ENCODE measurements at places on chromosomes 16 and 17.

- no peak for DNase-seq
Observed at GRCh38 chr17:78141437-78142118, 4.6 kb upstream of the C17orf99 start.

- no peak for DNase-seq
Observed at GRCh38 chr17:44601539-44601938, 44.3 kb downstream of the FZD2 start.

GRCh38 chr17:47210779-47211178 lies 1.6 kb downstream of the MYL4 start:
- no peak for DNase-seq

DNA sequence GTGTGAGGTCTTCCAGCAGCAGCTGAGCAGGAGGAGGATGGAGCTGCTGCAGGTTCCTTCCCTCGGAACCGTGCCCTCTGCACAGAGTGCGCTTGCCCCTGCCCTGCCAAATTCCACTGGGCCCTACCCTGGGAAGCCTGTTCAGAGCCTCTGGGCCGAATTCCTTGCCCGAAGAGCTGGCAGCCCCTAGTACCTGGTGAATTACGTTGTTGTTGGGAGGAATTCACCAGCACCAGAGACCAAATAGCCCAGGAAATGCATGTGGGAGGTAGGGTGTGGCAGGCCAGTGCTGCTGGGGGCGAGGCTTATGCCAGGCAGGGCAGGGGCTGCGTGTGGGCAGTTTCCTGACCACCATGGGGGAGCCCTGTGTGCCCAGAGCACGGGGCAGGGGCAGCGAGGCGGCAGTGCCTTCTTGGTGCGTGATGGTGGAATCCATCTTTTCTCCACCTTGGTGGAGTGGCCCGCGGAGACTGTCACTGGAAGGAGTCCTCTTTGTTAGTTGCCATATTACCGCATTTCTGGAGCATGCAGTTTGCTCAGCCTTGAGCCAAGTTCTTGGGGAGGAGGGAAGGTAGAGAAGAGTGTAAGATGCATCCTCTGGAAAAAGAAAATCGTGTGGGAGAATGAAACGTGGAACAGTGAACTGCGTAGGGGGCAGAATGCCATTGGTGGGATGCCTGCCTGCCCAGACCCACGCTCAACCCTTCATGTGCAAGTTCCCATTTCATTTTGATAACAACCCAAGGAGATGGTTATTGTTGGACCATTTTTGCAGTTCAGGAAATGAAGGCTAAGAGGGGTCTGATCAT lies 2.3 kb downstream of the MRC2 start:
- no peak for DNase-seq

DNA sequence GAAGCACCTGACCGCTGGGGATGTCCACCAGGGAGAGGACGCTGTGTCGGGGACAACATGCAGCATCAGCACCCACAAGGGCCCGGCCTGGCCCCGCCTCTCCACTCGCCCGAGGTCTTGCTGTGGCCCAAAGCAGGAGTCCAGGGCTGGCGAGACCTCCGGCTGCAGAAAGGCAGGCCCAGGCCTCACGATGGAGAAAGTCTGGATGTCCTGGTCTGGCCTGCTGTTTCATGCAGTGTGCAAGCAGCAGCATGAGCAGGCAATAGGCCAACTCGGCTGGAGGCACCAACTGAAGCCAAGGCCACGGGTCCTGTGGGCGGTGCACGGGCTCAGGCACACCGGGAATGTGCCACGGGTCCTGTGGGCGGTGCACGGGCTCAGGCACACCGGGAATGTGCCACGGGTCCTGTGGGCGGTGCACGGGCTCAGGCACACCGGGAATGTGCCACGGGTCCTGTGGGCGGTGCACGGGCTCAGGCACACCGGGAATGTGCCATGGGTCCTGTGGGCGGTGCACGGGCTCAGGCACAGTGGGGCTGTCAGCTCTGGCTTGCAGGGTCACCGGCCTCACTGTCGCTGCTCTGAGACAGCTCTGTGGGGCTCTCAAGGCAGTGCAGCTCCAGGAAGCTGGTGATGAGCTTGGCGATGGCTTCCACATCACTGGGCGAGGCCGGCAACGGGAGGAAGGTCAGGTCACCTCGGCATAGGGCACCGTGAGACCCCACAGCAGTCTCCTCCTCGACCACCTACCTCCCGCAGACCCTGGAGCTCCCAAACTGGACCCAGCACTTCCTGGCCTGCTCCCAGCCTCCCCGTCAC lies 6.9 kb downstream of the CYBC1 start:
- DNase-seq = no peak

DNA sequence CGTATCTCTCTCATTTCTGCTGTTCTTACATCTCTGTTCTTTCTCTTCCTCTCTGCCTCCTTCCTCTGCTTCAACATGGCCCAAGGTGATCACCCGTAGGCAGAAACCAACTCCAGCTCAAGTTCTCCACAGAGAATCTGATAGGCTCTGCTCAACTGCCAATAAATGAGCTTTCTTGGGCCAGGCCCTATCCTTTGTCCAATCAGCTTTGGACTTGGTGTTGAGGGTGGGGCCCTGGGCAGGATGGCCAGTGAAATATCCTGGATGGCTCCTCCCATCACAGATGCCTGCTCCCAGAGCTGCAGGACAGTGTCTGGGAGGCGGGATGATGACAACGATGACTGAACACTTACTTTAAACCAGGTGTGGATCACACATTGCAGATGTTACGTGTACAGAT lies 17.4 kb upstream of the BRD7 start:
- no peak for DNase-seq

GRCh38 chr16:87068762-87069150 lies 248.4 kb downstream of the C16orf95 start:
- no peak for DNase-seq

DNA sequence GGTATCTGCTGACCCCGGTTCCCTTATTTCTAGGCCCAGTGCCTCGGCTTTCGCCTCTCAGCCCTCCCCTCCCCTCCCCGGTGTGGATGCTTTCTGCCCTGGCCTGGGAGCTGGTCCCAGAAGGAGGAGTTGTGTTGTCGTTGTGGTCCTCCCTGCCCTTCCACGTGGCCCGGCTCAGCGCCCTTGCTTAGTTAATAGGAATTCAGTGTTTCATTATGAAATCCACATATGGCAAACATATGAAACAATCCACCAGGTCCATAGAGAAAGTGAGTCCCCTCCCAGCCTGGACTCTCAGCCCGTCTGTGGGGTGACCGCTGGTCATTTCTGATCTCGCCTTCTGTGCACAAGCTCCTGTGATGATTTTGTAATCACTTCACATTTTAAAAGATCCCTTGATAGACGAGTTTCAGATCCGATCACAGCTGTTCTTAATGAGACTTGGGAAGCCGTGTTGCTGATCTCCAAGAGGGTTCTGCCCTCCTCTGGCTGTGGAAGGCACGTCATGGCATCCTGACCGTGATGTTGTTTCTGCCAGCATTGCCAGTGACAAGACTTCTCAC lies 112.1 kb downstream of the BANP start:
- no peak for DNase-seq

DNA sequence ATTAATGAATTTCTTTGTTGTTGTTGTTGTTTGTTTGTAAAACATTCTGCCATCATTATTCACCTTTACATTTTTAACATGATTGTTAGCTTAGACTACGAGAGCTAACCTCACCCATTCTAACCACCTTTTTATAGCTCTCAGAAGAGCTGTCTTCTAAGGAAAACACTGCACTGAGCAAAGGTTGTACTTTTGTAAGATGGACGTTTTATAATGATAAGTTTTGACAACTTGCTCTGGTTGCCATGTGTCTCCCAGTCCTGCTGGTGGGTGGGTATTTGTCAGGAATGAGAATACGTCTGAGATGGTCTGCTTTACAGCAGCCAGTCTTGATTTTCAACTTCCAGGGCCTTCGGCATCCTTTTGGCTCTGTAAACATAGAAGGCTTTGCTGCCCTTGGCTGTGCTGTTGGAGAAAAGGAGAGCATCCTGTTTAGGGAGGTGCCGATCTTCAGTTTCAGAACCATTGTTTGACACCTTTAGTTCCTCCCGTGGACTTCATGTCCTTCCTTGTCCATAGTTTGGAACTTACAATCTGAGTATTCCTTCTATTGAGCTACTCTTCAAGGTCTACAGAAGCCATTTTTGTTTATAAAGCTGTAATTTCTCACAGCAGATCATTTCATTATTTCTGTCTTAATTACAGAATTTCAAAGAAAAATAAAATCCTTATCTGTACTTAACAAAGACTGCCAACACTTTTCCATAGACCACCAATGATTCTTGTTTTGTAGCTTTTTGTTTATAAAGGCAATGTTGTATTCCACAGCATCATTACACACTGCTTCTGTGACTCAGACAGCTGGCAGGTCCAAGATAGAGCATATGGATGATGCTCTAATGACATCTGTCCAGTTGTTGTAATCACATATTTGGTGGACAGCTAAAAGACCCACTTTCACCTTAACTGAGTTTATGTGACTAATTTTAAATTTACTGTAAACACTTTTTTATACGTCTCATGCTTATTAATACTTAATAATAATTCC lies 270.1 kb upstream of the TBX2 start:
- no peak for DNase-seq

- DNase-seq = no peak
Observed at GRCh38 chr17:81491761-81492160, 20.8 kb downstream of the ACTG1 start.

DNA sequence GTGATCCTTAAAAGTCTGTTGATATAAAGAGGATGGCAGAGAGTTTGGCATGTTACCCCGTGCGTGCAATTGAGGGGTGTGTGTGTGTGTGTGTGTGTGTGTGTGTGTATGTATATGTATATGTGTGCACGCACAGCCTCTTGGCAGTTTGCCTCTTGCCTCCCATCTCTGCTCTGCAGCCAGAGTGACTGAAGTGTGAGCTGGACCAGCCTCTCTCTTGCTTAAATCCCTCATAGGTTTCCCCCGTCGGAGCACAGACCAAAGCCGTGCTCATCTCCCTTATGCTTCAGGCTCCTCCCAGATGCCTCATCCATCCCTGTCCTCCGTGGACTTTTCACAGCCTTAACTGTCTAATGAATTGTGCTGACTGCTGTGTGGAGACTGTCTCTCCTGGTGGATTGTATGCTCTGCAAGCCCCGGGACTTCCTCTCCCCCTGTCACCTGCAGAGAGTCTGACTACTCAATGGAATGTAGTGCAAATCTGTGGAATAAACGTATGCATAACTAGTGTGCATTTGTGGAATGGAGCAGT lies 413.5 kb downstream of the CPPED1 start:
- DNase-seq = no peak

DNA sequence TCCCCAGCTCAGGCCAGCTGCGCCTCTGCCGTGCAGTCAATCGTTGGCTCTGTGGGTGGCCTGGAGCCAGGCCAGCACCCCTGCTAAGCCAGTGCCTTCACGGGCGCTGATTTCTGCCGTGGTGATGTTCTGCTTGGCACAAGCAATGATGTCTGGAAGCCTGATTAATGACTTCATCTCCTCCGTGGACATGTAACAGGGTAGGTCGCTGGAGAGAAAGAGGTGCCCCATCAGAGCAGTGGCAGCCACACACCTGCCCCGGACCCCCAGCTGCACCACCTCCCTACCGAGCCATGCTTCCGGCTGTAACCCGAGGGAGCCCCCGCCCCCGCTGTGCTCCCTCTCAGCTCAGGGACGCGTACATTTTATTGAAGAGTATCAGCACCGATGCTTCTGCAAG lies 1.9 kb downstream of the ARL16 start:
- no peak for DNase-seq

DNA sequence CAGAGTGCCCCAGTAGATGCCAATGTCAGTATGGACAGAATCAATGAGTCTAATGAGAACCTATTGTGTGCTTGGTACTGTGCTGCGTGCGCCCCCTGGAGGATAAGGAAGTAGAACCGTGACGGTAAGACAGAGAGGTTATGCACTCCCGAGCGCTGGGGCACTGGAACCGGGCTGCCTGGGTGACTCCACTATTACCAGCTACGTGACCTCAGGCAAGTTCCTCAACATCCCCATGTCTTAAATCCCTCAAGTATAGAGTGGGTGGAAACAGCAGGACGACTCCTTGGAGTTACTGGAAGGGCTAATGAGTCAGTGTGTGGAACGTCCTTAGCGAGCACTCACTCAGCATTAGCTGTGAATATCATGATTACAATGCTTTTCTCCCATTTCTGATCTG lies 16.2 kb downstream of the CHST4 start:
- no peak for DNase-seq

DNA sequence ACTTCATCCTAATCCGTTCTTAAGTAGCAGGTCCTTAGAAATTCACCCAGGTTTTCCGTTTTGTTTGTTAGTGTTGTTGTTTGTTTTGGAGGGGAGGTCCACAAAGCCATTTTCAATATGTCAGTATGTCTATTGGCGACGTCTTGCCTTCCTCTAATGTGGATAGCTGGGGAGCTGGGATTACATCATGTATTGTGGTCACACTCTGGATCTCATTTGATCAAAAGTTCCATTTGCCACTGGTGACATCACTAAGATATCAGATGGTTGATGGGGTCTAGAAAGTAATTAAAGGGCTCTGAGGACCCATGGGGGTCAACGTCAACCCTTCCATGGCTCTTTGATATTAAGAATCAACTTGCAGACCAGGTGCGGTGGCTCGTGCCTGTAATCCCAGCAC lies 2.7 kb upstream of the EPN3 start:
- no peak for DNase-seq

- DNase-seq = no peak
Observed at GRCh38 chr17:57555636-57556175, 189.4 kb downstream of the CCDC182 start.

GRCh38 chr17:74769266-74769855 lies 6.8 kb downstream of the NAT9 start:
- no peak for DNase-seq

DNA sequence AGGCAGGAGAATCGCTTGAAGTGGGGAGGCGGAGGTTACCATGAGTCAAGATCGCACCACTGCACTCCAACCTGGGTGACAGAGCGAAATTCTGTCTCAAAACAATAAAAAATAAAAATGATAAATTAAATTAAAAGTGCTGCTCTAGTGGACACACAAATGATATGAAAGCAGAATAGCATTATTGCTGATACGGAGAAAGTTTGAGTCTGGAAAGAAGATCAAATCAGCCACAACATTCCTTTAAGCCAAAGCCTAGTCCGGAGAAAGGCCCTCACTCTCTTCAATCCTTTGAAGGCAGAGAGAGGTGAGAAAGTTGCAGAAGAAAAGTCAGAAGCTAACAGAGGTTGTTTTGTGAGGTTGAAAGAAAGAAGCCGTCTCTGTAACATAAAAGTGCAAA lies 15.1 kb upstream of the CSF3 start:
- no peak for DNase-seq

GRCh38 chr17:18315562-18315922 lies 449 bp downstream of the SMCR8 start:
- DNase-seq = no peak

DNA sequence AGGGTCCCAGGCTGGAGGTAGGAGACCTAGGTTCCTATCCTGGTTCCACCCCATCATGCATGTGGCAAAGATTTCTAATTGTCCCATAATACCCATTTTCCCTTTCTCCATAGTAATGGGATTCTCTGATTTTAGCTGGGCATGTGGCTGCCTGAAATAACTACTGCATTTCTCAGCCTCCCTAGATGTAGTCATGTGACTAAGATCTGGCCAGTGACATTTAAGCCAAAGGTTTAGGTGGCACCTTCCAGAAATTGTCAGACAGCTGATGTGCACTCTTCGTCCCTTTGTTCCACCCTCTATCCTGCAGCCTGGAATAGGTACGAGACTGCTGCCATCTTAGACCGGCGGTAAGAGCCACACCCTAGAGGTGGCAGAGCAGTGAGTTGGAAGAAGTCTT lies 8.2 kb downstream of the NXPH3 start:
- DNase-seq = no peak

Measured in stimulated activated CD8-positive, alpha-beta memory T cell treated with anti-CD3 and anti-CD28 coated beads, Interleukin-2, amount 100 ng/mL, for 1 hour (primary cell).